Lung microvascular endothelial cell (primary cell): ENCODE measurements at places on chromosomes 12 and 14.

DNA sequence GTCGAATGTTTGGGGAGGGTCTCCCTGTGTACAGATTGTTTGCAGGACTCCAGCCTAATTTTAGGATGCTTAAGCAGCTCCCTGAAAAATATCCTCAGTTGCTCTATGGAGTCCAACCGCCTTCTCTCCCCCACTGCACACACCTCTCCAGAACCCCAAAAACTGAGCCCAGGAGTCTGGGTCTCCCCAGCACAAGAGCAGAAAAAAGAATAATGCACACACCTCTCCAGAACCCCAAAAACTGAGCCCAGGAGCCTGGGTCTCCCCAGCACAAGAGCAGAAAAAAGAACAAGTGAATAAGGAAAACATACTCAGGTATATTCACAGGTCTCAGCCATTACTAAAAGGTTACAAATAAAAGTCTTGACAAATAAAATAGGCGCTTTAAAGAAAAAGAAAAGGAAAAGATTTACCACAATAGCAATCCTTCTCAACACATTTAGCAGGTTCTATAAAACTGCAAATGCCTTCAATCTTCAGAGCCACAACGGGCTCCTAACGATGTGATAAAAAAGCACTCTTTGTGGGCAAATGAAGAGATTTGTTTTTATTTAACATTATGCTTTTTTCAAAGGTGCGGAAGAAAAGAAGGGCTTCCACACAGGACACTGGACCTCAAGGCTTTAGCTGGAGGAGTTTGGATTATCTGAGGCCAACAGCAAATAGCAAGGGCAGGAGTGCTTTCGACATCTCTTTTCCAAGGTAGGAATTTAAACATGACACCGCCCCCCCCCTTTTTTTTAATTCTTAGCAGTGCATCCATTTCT is 8.2 kb downstream of the BCL11B start:
- DNase-seq, result no peak

DNA sequence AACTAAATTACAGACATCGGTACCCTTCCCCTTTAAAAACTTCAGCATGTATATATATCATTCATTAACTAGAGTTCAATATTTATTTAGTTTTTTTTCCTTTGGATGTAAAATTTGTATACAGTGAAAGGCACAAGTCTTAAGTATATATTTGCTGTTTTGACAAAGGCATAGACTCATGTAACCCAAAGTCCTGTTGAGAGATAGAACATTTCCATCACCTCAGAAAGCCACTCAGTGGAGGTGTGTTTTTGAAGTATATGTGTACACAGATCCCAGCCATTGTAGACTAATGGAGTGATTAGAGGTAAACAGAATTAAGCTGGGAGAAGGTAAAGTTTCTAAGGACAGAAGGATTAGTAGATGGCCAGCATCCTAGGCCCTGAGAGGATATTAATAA is 15.4 kb downstream of the RDH12 start:
- DNase-seq, result no peak

DNA sequence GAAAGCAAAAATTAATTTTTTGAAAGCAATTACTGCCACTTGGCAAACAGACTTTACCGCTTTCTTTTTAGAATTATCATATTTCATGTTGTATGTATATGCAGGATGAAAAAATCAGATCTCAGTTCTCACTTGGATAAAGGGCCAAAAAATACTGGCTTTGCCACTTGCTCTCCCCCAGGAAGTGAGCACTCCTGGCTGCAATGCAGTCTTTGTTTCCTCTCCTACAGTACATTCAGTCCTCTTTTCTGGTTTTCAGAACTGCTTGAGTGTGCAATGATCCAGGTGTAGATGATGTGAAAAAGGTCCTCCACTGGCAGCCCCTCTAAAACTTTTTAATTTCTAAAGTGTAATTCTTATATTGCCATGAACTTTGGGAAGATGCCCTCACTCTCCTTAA is 183.4 kb downstream of the SLC25A21 start:
- DNase-seq, result peak; percentile 8

GRCh38 chr14:20413744-20414082 is 412 bp upstream of the TEP1 start:
- no peak for DNase-seq

DNA sequence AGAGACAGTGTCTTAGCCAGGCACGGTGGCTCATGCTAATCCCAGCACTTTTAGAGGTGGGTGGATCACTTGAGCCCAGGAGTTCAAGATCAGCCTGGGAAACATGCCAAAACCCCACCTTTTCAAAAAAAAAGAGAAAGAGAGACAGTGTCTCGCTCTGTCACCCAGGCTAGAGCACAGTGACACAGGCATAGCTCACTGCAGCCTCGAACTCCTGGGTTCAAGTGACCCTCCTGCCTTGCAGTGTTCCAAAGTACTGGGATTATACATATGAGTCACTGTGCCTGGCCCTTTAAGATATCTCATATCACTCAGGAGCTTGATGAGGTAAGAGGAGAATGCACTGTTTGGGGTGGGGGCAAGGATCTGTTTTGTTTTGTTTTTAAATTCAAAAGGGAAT is 48.1 kb upstream of the LTBP2 start:
- no peak for DNase-seq

- DNase-seq, result no peak
These were observed 22.3 kb downstream of the HDAC7 start for GRCh38 chr12:47797441-47797840.

GRCh38 chr12:42162965-42163364 is 18.3 kb upstream of the GXYLT1 start:
- no peak for DNase-seq

- peak; percentile 42 for DNase-seq
These were observed 1.4 kb upstream of the GARIN2 start for GRCh38 chr14:67187826-67188225.

GRCh38 chr12:52380271-52380694 is 5.2 kb downstream of the KRT84 start:
- DNase-seq, result peak; percentile 37

- peak; percentile 6 for DNase-seq
These were observed 10.4 kb downstream of the SAV1 start for GRCh38 chr14:50657753-50658152.

DNA sequence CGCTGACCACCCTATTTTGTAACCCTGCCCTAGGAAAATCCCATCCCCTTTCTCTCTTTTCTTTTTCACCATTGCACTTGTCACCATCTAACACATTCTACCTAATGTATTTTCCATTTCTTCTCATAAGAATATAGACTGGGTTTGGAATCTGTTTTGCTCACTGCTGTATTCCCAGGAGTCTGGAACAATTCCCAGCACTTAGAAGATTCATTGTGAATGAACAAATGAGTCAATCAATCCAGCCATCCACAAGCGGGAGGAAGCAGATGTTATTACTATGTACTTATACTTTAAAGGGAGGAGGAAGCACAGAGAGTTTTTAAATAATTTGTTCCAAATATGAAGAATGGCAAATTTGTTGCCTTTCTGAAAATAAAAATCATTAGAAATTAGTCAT is 142.1 kb downstream of the KIF21A start:
- DNase-seq, result peak; percentile 23

DNA sequence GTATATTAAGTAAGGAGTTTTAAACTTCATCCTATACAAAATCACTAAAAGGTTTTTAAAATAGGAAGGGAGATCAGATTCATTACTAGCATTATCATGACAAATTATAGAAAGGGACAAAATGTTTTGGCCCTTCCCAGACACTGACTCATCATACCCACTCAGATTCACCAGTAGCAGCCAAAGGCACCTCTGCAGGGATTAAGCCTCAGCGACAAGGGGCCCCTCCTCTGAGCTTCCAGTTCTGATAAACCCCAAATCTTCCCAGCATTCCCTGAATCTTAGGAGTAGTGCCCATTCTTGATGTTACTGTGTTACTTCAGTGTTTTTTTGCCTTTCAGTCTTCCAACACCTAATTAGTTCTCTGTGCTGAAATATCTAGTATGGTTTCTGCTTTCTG is 14.5 kb downstream of the KRAS start:
- DNase-seq, result peak; percentile 7

GRCh38 chr12:27271206-27271605 is 27.1 kb downstream of the STK38L start:
- no peak for DNase-seq

DNA sequence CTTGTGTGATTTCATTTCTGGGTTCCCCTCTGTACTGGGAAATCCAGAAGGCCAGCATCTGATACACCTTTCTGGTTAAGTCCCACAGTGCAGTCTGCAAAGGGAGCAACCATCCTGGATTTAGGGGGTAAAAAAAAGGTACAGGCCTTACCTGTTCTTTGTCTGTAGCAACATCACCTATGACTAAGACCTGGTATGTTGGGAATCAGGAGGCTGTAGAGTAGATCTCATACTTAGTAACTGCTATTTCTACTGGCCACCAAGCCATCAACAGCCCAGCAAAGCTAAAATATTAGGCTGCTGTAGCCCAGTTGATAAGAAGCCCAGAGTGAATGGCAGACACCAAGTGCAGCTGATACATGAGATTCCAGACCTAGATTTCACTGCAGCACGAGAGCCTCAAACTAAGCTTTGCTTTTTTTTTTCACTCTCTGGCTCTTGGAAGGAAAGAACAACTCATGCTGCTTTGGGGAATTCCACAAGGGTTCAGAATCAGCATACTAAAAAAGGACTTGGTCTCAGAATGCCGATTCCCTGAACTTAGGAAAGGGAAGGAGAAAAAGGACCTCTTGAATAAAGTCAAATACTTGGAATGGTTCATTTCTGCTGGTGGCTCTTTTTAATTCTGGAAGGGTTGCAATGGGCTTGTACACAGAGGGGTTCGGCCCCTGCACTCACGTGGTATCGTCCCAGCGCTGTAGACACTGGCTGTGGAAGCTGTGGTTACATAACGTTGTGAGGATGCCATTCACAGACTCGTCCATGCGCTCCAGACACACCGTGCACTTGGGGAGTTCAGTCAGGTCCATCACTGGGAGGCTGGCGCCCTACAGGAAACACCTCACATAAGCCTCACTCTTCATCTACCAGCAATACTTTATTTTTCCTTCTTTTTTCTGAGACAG is 20.5 kb downstream of the BRAP start:
- DNase-seq, result no peak

- DNase-seq, result no peak
These were observed 193.6 kb downstream of the SLC41A2 start for GRCh38 chr12:104764225-104765091.

- DNase-seq, result peak; percentile 45
These were observed 2.1 kb downstream of the DIP2B start for GRCh38 chr12:50506753-50507473.

DNA sequence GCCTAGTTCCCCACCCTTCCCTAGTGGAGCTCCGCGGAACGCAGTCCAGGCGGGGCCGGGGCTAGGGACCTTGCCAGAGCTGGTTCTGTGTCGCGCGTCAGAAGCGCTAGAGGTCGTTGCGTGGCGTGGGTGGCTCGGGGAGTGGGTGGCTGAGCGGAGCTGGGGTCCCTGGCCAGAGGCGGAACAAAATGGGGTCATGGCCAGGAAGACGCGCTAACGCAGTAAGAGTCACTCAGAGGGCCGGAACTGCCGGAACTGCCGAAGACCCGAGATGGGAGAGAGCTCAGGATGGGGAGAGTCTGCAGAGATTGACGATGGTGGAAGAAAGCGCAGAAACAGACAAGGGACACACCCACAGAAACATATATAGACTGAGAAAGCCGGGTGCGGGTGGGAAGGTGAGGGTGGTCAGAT is 4.8 kb downstream of the DGKA start:
- DNase-seq, result peak; percentile 41

GRCh38 chr12:64667793-64668192 is 57.5 kb downstream of the RASSF3 start:
- DNase-seq, result no peak

DNA sequence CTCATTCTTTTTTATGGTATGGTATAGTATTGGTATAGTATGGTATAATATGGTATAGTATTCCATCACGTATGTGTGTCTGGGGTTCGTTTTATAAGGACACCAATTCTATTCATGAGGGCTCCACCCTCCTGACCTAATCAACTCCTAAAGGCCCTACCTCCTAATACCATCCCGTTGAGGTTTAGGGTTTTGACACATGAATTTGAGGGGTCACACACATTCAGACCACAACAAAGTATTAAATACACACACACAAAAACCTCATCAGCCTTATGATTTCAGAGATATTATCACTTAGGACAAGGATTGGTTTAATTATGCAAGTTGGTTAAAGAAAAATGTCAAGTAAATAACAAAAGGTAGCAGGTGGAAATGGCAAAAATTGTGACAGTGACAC is 54.1 kb upstream of the CHST11 start:
- no peak for DNase-seq

DNA sequence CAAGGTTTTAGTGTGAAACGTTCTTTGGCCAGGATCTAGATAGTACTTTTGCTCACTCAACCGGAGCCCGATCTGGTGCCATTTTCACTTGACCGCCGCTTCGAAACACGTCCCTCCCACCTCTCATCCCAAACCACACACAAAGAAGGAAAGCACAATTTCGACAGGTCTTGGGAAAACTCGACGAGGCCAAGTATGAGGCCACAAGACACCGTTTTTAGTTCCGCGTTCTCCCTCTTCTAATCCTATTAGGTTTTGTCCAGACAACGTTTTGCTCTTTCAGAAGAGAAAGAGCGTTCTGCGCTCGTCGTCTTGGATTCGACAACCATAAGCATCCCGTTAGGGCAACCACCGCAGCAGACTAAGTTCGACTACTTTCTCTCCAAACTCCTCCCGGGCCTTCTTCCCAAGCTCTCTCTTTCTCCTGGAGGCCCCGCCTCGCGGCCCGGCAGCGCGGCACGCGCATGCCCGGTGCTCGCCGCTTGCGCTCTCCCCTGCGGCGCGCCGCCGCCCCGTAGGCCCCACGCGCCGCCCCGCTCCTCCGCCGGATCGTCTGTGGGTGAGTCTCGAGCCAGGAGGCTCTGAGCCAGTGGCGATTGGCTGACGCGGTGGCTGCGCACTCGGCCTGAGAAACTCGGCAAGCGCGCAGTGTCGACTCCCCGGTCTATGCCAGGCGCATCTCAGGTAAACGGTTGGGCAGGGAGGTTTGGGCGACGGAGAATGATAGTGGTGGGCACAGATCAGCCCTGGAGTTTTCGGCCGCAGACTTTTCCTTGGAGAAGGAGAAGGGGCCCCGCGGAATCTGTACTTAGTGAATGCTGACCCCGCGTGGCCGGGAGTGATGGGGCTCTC is at the start of gene MIPOL1:
Gene MIPOL1 (plus strand): TSS at position 517 of the 852 bp plus-strand sequence. CDS start 49,952 bp downstream, outside the sequence.
- peak; percentile 88 for DNase-seq

DNA sequence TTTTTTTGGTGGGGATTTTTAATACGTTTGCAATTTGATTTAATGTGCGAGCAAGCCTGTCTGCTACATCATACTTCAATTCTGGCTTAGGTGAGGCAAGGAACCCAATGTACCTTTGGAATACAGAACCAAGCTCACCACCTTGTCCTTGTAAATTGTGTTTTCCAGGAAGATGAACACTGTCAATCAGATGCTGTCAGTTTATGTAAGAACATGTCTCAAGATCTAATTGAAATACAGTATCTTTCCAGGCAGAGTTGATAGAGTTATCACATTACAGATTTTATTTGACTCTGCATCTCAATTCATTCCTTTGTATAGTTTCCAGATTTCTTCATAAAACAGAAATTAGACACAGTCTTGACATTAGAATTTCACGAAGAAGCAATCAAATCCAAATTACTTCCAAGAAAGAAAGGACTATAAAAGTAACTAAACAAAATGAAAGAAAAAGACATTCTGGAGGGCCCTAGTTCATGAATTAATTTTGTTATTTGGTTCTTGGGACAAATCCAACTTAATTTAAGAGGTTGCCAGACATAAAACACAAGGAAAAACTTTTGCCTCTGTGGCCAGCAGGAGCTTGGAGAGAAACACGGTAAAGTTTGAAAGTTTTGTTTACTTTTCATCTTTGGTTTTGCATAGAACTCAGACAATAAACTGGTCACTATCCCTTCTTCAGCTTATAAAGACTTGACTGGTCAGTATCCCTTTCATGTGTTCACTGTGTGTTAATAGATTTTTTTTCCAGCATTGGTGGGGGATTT is 16.4 kb upstream of the MED13L start:
- DNase-seq, result no peak

GRCh38 chr12:96444399-96444798 is 44.2 kb upstream of the CDK17 start:
- no peak for DNase-seq
